ENCODE measurements at places on chromosomes 6 and 20.

DNA sequence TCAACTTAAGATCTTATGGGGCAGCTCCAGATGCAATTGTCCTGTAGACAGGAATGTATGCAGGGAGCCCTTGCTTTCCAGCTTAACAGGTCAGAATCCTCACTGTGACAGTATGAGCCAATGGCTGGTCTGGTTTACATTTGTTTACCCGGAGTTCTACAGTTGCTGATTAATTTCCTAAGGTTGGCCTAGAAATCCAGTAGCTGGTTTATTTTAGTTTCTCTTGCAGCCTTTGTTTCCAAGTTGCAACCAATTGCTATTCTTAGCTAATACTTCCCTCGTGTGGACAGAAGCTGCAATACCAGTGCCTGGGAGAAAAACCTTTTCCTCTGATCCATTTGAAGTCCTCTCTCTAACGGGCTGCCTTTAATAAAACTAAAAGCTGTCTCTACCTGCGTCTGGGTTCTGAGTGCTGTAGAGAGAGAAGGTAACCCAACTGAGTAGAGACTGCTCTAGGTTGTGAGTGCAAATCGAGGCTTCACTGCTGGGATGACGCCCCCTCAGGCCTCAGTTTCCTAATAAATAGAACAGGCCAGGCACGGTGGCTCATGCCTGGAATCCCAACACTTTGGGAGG, 45.9 kb downstream of the ZNF217 start:
- peak; percentile 89 for DNase-seq

- DNase-seq: no peak
Measured at GRCh38 chr6:85867595-85867994, 224.9 kb upstream of the SYNCRIP start.

DNA sequence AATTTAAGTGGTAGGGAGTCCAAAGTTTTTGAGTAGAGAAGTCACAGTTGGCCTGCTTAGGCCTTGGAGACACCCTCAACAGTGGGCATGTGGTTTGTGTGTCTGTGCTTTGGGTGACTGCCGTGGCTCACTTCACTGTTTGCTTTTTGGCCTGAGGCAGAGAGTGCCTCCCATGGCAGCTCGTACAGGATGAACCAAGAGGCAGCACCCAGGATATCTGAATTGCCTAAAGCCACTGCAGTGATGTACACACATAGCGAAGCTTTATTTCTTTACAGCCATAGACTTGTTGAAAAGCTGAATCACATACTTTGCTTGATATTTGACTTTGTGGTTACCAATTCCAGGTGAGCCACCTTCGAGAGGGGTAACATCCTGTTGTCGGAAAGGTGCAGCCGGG, 21.6 kb downstream of the RREB1 start:
- no peak for DNase-seq

GRCh38 chr20:294602-295001, 2.8 kb upstream of the ZCCHC3 start:
- no peak for DNase-seq

DNA sequence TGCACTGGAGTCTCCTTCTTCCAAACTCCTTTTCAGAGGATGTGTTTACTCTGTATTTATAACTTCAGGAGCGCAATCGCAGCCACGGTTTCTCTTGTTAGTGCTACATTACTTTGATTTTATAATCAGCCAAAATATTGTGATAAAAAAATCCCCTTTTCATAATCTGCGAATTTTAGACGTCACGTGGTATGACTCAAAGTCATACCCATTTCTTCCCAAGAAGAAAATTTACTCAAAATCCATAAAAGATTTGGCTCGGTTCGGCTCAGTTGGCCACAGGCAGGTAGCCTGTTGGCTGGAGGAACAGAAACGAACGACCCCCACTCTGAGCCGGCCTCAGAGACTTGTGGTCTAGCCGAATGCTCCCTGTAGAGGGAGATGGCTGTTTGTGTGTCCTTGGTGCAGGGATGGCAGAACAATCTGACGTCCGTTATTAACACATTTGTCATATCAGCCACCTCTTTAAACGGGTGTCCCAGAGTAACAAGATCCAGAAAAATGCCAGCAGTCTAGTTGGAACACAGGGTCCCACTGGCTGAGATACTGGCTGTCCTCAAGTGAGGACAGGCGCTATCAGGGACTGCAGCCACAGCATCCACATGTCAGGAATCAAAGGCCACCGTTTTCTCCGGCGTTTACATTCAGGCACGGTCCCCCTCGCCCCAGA, 247.6 kb downstream of the DLL1 start:
- no peak for DNase-seq

DNA sequence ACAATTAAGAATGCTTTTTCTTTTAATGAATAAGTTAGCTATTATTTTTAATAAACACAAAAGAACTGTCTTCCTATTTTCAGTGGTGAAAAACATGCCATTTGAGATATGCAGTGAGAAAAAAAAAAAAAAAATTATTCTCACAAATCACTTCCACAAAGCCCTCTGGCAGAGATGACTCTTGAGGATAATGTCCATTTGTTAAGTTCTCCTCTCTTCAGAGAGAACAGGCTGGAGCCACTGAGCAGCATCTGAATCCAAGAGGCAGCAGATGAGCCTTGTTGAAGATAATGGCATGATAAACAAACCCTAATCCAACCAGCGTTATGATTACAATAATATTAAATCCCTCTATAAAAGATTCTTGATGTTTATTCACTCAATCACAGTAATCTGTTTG, 105.0 kb downstream of the PTPRK start:
- no peak for DNase-seq

DNA sequence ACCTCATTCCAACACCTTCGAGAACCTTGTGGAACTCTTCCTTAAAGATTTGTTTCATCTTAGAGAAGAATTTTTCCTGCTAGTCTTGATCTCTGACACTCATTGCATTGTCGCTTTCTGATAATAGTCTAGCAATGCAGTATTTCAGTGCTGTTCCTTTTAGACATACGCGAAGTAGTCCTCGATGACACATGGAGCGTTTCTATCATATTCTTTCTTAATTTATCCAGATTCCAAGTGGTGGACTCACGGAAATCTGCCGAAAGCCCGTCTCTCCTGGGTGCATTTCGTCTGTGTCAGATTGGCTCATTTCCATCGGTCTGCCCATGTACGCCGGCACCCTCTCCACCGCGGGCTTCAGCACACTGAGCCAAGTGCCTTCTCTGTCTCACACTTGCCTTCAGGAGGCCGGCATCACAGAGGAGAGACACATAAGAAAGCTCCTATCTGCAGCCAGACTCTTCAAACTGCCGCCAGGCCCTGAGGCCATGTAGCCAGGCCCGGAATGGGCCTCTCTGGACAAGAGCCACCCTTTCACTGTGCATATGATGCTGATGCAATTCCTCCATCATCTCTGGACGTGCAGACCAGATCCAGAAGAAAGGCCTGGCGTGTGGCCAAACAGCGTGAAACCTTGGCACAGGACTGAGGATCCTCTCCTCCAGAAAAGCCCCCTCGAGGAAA, 198.6 kb upstream of the UST start:
- peak; percentile 58 for DNase-seq

All from AG08395 (cell line).